ENCODE measurements at places on chromosomes 12 and 14. TPM values are rescaled to one million over a fixed set of nuclear protein-coding genes. Genes with fewer than 3 reads are reported as not detected.

GRCh38 chr12:65651060-65651459 lies 173.2 kb upstream of the HMGA2 start:
- no peak for DNase-seq

- peak; percentile 43 for DNase-seq
Measured at GRCh38 chr12:100375038-100375735, 18.3 kb downstream of the SLC17A8 start.

- no peak for DNase-seq
Measured at GRCh38 chr12:122326586-122326985, 60.3 kb upstream of the VPS33A start.

- DNase-seq = no peak
Measured at GRCh38 chr14:69300601-69301221, 40.8 kb downstream of the GALNT16 start.

DNA sequence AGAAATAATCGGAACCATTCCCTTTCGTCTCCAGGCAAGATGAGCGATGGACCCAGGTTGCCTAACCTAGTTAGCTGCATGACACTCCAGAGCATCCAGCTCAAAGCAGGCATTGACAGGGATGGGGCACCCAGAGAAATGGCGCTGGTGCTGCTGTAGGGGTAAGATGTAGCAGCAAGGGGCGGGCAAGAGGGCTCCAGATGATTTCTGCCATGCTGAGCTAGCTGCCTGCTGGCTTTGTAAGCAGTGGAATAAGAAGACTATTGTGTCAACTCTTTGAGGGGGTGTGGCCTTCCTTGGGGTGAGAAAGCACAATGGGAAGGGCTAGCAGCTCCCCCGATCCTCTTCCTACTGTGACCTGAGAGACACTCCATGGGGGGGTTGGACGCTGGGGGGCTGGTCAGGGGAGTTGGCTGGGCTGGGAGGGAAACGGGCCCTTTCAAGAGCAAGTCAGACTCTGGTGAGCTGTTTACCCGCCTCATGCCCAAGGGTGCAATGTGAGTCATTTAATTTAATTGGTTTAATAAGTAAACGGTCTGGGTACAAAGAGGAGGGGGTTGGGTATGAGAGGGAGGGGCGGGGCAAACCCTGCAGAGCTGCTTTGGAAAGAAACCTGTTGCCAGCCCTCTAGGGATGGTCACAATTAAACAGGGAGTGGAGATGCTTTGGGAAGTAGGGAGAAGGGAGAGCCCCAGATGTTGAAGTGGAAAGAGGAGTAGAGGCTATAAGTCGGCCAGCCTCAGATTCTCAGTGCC lies 50.5 kb downstream of the B4GALNT3 start:
- DNase-seq = no peak

DNA sequence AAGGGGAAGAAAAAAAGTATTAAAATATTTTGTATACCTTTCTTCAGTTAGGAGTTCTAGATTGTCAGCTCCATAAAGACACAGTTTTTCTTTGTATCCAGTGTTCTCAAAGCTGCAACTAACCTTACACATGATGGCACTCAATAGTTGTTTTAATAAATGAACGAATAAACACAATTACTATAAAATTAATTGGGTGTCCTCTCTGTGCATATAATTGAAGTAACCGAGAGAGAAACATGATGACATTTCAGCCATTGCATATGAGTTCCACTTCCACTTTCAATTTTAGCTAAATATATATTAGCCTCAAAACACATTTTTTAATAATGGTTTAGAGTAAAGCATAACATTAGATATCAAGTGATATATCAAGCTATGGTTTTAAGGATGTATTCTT lies 671.2 kb downstream of the LRFN5 start:
- no peak for DNase-seq

Gene VSIG10
- 14.7 TPM for total RNA-seq

Gene IL31
- total RNA-seq = not detected

Gene PIANP
- total RNA-seq = 1.2 TPM

Gene DCP1B
- 6.1 TPM for total RNA-seq

Gene RNASE4
- total RNA-seq = 1.2 TPM

Gene TAS2R20
- total RNA-seq = 6.9 TPM

Gene SLC38A4
- total RNA-seq = 0.41 TPM

Gene CALCOCO1
- 63.6 TPM for total RNA-seq
